ENCODE measurements at places on chromosomes 2 and 18.

GRCh38 chr18:62987859-62988258 lies 272.5 kb downstream of the PHLPP1 start:
- no peak for DNase-seq

- no peak for DNase-seq
These were observed 75.8 kb downstream of the UGGT1 start for GRCh38 chr2:128166746-128167353.

- no peak for DNase-seq
These were observed 160.4 kb downstream of the SRBD1 start for GRCh38 chr2:45450634-45451033.

- DNase-seq: no peak
These were observed 176.0 kb downstream of the THADA start for GRCh38 chr2:43419876-43420275.

- DNase-seq: no peak
These were observed 148.6 kb upstream of the KCNJ3 start for GRCh38 chr2:154549869-154550268.

- DNase-seq: no peak
These were observed 347.3 kb upstream of the HNRNPA3 start for GRCh38 chr2:176865336-176865735.

All from stimulated activated CD8-positive, alpha-beta memory T cell treated with anti-CD3 and anti-CD28 coated beads, Interleukin-7, amount 100 ng/mL, for 1 hour (primary cell).